Adipose tissue (tissue), 3 donors: ENCODE measurements at places on chromosomes 5 and 9. TPM values are rescaled to one million over a fixed set of nuclear protein-coding genes. Genes with fewer than 3 reads are reported as not detected.

The C9orf153 gene
- polyA plus RNA-seq = 0.03 TPM

The HTR1A gene
- not detected for polyA plus RNA-seq

The DDX4 gene
- not detected for polyA plus RNA-seq

The DOCK8 gene
- polyA plus RNA-seq = 2.4 TPM

The PCA3 gene
- 0.25 TPM for polyA plus RNA-seq

The IL4 gene
- not detected for polyA plus RNA-seq

The MED27 gene
- polyA plus RNA-seq = 13.0 TPM

The GPR150 gene
- polyA plus RNA-seq = not detected

The LMNB1 gene
- polyA plus RNA-seq = 13.6 TPM

The ZNG1A gene
- polyA plus RNA-seq = 21.5 TPM

The ADGRD2 gene
- polyA plus RNA-seq = not detected

The SPINK6 gene
- polyA plus RNA-seq = 0.42 TPM

The CARD6 gene
- 6.7 TPM for polyA plus RNA-seq

The AKNA gene
- polyA plus RNA-seq = 25.5 TPM

The ANKRD20A1 gene
- 3.0 TPM for polyA plus RNA-seq

The EDIL3 gene
- polyA plus RNA-seq = 1.0 TPM

The TLX3 gene
- not detected for polyA plus RNA-seq

The RAB3C gene
- 5.5 TPM for polyA plus RNA-seq

The RCL1 gene
- polyA plus RNA-seq = 36.5 TPM

The BTNL8 gene
- polyA plus RNA-seq = 0.34 TPM

The LOX gene
- 10.7 TPM for polyA plus RNA-seq

The HRCT1 gene
- 9.4 TPM for polyA plus RNA-seq

The ABO gene
- 1.3 TPM for polyA plus RNA-seq

The ADAMTS12 gene
- polyA plus RNA-seq = 0.74 TPM

The CDH6 gene
- polyA plus RNA-seq = 0.23 TPM

The GGTA1 gene
- polyA plus RNA-seq = 37.5 TPM

The PCDHGA5 gene
- polyA plus RNA-seq = 0.43 TPM

The ACOT12 gene
- not detected for polyA plus RNA-seq

The PCDHB13 gene
- 1.7 TPM for polyA plus RNA-seq

The FOXD1 gene
- 0.05 TPM for polyA plus RNA-seq

The TMEM38B gene
- 4.8 TPM for polyA plus RNA-seq
